ENCODE measurements at places on chromosomes 6 and 20.
A peak's percentile ranks its signal among the peaks of the same experiment; 100 is the strongest.

DNA sequence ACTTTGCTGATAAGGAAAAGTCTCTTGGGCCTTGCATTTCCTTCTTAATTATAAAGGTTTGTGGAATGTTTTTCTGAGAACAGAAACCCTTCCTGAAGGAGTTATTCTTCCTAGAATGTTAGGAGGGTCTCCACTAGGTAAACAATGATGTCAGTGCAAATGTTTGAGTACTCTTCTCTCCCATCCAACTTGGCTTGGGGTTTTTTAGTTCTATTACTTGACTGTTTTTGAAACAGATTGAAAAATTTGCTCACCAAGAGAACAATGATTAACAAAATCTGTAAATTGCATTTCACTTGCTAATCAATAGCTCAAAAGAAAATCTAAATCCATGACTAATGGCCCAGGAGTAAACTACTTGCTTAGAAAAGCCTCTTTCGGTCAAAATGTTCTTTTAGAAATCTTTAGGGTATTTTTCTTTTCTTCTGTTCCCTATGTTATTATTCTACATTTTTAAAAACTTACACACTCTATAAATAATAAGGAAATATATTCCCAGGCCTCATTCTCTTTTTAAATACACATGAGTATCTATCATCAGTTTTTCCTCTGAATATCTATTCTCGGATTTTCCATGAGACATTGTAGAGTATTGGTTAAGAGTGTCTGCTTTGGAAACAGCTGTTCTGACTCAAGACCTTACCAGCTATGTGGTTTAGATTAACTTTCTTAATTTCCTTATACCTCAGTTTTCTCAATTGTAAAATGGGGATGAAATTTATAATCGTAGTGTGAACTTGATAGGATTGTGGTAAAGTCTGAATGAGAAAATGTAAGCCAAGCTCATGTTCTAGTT, 234.2 kb upstream of the CITED2 start:
- peak; percentile 71 for DNase-seq

DNA sequence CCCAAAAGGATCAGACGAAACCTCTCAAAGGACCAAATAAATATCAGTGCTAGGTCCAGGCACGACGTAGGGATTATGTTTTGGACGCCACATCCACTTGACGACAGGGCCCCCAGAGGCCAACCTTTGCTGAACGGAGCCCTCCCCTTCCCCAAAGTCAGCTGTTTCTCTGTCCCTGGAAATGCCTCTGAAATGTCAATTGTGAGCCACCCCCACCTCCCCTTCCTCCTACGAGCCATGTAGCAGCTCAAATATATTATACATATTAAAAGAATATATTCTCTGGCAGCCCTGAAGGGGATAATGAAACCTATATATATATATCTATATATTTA, 39.6 kb upstream of the BLCAP start:
- no peak for DNase-seq

DNA sequence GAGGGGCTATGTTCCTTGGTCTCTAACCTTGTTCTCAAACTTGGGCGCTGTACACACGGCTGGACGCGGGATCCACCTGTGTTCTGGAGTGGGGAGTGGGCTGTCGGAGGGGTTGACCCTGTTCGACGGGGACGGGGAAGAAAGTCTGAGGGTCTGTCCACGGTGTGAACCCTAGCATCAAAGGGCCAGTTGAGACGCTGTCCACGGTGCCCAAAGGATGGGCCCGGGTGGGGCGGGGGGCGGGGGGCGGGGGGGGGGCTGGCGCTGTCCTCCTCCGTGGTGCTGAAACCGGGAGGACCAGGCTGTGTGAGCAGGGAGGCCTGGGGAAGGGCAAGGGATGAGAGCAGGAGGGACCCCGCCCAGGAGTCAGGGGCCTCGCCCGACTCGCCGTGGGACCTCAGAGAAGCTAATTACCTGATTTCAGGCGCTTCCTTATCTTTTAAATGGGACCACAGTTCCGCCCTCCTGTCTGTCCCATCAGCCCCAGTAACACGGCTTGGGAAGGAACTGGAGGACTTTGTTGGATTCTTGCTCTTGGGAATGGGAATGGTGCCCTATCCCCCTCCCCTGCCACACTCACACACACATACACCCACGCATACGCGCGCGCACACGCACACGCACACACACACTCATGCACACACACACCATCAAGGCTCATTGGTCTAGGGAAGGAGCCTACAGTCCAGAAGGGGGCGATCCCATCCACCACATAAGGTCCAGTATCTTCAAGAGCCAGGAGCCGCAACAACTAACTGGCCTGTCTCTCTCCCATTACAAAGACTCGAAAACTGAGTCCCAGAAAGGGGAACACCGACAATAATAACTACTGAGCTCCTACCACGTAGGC, 1.0 kb upstream of the VSTM2L start:
- peak; percentile 40 for DNase-seq

GRCh38 chr6:111828809-111829208, 44.4 kb downstream of the FYN start:
- no peak for DNase-seq

DNA sequence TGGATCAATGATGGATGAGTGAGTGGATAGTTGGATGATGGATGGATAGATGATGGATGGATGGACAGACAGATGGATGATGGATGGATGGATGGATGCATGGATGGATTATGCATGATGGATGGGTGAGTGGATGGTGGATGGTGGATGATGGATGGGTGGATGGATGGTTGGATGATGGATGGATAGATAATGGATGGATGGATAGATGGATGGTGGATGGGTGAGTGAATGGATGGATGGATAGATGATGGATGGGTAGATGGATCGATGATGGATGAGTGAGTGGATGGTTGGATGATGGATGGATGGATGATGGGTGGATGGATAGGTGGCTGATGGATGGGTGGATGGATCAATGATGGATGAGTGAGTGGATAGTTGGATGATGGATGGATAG, 176.0 kb downstream of the TAF4 start:
- no peak for DNase-seq

DNA sequence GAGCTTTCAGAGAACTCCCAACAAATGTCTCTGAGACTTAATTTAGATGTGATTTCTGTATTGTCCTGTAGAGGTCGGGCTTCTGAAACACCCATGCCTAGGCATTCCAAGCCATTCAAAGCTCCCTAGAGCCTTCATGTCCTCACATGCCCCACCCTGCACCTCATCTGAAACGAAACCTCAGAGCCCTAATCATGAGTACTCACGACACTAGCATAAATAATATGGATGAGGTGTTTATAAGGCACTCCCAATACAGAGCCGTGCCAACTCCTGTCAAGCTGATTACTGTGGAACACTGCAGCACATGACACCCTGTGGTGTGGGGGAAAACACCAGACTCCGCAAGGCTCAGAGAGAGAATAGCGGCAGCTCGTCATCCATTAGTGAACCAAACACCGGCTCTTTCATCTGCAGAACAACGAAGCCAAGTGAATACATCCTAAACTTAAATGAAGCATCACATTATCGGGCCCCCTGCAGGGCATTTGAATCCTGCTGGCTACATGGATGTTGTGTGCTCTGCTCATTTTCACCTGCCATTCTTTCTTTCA, 83.8 kb downstream of the FNDC1 start:
- peak; percentile 56 for DNase-seq

GRCh38 chr20:30506100-30506499, 751.4 kb upstream of the DEFB115 start:
- DNase-seq, result no peak

DNA sequence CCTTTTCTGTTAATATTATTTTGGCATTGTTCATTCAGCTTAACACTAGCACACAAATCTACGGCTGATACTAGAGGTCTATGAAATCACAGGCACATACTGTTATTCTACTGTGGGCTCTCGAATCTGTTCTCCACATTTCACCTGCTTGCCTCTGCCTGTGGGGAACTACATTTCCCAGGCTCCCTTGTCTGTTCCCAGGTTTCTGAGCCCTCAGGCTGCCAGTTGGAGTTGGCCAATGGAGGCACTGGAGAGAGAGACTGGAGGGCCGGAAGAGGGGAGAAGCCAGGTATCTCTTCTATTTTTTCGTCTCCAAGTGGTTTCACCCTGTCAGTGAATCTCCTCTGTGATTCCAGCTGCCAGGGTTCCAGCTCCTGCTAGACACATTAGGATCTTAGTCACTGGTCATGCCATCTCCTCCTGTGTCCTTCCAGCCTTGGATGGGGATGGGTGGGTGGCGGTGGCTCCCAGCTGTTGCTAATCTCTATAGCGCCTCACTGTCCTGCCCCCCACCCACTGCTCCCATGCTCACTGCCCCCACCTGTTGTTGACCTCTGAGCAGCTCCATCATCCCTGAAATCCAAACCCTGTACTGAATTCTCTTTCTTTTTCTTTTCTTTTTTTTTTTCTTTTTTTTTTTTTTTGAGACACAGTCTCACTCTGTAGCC, 188.2 kb downstream of the LRFN2 start:
- no peak for DNase-seq

GRCh38 chr6:19209202-19209601, 628.0 kb upstream of the ID4 start:
- no peak for DNase-seq

DNA sequence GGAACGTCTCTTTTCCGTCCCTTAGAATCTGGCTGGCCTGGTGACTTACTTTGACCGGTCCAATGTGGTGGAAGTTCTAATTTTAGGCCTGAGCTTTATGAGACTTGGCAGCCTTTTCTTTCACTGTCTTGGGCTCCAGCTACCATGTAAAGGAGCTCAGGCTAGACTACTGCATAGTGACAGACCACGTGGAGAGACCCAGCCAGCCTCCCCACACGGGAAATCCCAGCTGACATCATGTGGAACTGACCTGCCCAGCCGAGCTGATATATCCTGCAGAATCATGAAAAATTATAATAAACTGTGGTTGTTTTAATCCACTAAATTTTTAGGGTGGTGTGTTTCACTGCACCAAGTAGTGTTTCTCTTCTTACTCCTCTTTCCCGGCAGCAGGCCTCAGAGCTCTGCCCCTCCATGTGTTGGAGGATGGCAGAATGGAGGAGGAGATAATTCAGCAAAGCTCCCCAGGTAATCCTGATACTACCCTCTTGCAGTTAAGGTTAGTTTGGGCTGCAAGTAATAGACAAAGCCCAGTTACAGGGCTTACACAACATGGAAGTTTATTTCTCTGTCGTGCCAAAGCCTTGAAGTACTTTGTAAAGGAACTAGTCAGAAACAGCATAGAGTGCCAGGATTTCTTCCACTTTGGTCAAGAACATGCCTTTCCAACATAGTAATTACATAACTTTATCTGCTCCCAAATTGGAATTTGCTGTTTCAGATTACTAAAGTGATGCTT, 87.5 kb downstream of the SH3BGRL2 start:
- DNase-seq, result peak; percentile 51

DNA sequence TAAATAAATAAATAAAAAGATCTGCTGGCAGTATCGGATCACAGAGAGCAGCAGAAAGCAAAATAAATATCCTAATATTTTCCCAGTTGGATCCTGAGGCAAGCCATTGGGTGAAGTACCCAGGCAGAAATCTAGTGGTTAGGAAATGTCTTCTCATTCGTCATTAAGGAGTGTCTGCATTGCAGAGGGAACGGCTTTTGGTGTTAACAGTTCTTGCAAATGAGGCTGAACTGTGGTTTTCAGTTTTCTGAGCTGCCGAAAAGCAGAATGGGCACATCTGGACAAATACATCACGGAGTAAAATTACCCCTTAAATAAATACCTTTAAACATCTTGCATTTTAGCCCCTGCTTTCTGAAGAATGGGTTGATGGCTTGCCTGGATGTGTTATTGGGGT, 82.3 kb upstream of the MPC1 start:
- no peak for DNase-seq

GRCh38 chr6:168666170-168666569, 225.2 kb downstream of the SMOC2 start:
- DNase-seq, result no peak

GRCh38 chr6:133787859-133788505, 100.9 kb upstream of the TCF21 start:
- no peak for DNase-seq

- peak; percentile 63 for DNase-seq
Measured at GRCh38 chr6:21596145-21596948, 2.8 kb downstream of the SOX4 start.

- no peak for DNase-seq
Measured at GRCh38 chr6:20688710-20689500, 154.6 kb downstream of the CDKAL1 start.

DNA sequence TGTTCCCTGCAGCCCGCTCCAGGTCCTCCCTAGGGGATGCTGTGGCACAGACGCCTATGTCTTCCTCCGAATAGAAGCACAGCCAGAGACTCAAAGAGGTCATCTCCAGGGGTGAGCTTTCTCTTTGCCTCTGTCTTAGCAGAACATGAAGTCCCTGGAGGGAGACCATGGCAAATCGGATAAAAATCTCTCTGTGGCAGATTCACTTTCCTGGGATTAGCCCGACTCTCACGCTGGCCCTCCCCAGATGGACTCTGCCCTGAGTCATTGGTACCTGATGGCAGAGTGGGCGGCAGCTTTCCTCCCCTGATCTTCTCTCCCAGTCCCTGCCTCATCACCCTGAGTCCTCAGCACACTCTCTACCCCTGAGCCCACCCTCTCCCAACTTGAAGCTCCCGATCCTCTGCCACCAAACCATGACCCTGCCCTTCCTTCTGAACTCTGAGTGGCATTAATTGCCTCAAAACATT, 58.0 kb upstream of the CCDC167 start:
- DNase-seq, result no peak

DNA sequence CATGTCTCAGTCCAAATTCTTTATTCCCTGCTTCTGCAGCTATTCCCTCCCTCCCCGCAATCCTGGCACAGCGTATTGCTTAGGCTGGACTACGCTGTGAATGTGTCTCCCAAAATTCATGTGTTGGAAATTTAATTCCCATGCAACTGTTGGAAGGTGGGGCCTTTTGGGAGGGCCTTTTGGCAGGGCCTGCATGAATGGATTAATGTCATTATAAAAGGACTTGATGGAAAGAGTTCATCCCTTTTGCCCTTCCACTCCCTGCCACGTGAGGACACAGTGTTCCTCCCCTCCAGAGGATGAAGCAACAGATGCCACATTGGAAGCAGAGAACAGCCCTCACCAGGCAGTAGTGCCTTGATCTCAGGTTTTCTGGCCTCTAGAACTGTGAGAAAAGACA, 20.4 kb upstream of the NOTCH4 start:
- peak; percentile 47 for DNase-seq

DNA sequence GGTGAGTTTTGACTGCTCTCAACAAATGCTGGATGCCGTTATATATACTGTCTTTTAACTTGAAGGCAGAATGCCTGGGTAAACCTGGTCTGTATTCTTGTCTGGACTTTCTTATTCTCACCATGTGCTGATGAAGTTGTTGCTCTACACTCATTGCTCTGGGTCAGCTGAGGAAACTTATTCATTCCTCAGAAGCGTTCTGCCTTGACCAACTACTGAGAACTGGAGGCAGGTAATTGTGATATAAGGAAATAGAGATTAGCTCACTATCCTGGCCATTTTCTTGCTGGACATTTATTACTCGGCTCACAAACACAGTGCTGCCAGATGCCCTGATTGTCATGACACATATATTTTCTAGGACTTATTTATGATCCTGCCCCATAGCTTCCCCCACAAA, 103.6 kb downstream of the DNAH8 start:
- no peak for DNase-seq

- DNase-seq, result no peak
Measured at GRCh38 chr20:1119128-1119505, 715 bp downstream of the PSMF1 start.
